HCT116 (cell line): ENCODE measurements at places on chromosomes 7 and 10.

GRCh38 chr10:6168084-6168483 is 34.6 kb upstream of the PFKFB3 start:
- no peak for DNase-seq

DNA sequence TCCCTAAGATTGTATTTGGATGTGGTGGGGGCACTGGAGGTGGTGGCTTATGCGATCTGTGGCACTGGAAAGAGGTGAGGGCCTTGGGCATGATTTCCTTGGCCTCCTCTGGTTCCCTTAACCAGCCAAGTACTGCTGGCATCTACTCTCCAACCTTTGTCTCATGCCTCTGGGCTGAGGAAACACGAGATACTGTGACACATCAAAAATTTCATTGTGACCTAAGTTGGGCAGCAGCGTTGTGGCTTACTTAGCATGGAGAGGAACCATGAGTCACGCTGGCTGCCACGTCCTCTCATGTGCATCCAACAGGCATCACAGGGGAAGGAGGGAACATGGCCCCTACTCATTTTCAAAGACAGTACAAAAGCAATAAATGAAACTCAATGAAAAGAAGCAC is 29.7 kb upstream of the GSDME start:
- DNase-seq, result peak; percentile 73

DNA sequence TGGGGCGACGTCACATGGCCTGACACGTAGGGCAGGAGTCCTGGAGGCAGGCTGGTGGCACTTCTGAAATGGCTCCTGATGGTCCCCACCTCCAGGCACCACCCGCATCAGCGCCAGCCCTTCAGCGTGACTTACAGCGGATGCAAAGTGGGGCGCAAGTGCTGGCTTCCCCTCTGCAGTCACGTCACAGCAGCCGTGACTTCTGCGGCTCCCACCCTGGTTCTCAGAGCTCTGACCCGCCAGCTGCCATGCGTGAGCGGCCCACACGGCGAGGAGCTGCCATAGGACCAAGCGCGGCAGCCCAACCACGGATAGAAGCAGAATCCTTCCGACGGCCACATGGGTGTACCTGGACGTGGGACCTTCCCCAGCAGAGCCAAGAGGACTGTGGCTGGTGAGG is 159.0 kb downstream of the ELFN1 start:
- DNase-seq, result no peak

DNA sequence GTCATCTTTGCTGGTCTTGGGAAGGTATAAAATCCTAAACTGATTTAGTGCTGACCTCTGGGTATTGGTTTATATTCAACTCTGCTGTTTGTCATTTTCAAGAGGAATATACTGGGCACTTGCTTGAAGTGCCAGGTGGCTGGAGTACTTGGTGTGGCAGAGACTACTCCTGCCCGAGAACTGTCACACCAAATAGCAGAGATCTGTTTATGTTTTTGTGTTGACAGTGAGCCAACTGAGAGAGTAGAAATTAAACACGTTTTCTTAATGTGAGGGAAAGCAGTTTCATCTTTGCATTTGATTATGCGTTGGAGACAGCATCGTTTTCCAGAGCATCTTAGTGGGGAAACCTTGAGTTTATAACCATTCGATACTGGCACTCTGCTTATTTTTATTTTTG is 174.4 kb downstream of the CDCA7L start:
- DNase-seq, result no peak

- DNase-seq, result no peak
Measured at GRCh38 chr7:128886391-128887168, 23.9 kb downstream of the ATP6V1F start.

DNA sequence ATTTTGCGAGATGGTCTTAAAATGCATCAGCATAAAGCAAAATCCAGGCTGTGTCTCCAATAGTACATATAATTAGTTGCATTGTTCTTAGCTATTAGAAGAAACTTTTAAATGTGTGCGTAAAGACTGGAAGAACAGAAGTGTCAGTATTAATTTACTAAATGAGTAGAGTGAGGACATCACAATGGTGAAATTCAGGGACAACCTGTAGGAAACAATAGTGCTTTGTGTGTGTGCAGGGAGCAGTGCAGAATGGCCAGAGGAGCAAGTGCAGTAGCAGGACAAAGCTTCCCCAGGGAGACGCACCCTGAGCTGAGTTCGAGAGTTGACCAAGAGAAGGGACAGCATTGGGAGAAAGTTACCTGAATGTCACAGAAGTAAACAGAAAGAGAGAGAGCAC is 13.7 kb downstream of the ITGB8 start:
- no peak for DNase-seq

- no peak for DNase-seq
Measured at GRCh38 chr10:58514111-58514770, 1.6 kb downstream of the BICC1 start.

- DNase-seq, result no peak
Measured at GRCh38 chr10:52780391-52781155, 8.0 kb upstream of the MBL2 start.

DNA sequence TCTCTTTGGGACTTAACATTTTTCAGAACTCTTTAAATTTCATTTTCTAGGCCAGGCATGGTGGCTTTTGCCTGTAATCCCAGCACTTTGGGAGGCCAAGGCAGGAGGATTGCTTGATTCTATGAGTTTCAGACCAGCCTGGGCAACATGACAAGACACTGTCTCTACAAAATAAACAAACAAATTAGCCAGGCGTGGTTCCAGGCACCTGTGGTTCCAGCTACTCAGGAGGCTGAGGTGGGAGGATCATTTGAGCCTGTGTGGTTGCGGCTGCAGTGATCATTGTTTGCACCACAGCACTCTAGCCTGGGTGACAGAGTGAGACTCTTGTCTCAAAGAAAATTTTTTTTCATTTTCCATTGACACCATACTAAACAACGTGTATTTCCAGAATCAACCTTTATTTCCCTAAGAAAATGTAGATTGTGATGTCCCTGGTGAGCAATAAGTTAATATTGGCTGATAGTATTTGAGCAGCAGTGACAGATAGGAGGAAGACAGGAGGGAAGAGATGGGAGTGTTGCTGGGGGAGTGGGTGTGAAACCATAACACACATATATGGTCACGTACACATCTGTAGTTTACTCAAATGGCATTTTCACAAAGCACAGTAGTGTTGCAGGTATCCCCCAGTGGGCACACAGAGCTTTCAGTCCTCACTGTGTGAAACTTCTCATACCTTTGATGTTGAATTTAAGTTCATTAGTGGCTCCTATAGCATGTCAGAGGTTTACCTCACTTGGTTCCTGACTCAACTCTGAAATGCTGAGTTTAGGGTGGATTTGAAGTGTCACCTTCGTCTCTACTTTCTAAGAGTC is 205.6 kb downstream of the AUTS2 start:
- no peak for DNase-seq

- DNase-seq, result no peak
Measured at GRCh38 chr7:117185124-117185523, 137.7 kb downstream of the WNT2 start.

DNA sequence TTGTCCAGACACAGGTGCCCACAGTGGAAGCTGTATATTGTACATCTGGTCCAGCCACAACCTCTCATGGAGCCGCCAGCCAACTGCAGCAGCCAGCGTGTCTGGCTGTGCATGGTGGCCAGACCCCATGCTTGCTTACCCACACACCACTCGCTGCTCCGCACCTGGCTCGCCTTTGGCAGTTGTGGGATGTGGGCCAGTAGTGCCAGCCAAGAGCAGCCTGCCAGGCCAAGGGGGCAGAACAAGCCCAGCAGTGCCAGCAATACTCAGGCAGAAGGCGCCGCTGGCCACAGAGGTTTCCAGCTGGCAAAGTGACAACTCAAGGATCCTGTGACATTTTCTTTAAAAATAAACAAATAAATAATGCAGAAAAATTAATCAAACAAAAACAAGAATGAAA is 11.7 kb upstream of the TMEM243 start:
- DNase-seq, result no peak

DNA sequence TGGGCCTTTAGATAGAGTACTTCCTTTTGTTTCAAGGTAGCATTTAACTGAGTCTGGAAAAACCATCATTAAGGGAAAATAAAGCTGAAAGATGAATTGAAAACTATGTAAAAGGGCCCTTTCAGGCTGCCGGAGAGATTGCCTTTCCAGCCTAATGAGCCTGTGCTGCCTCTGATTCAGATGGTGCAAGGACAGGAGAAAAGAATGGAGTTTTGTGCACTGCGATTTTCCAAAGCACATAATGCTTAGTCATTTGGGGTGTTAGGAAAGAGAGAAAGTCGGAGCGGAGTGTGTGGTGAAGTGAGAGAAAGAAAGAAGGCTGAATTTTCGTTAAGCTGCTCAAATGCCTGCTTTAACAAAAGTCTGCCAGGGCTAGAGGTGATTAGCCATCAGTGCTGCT is 259.7 kb downstream of the PAXIP1 start:
- DNase-seq, result no peak

DNA sequence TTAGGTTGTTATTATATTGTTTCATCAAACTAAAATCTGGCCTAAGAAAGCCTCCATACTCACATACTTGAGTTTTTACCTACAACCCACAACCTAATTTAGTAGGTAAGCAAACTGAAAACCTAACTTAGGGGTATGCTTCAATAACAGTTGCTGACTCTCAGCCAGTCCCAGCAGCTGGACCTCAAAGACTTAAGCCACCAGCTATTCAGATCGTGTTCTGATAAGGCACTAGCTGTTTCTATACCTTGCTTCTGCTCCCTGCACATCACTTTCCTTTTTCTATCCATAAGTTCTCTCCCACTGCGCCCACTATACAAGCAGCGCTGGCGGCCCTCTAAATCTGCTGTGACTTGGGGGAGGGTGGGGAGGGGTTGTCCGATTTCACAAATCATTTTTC is 42.3 kb downstream of the SUGCT start:
- no peak for DNase-seq

- DNase-seq, result no peak
Measured at GRCh38 chr10:51079331-51079730, 5.0 kb downstream of the PRKG1 start.

GRCh38 chr7:152344253-152344652 is 91.5 kb downstream of the KMT2C start:
- no peak for DNase-seq
